ENCODE measurements at places on chromosomes 5 and 9.

DNA sequence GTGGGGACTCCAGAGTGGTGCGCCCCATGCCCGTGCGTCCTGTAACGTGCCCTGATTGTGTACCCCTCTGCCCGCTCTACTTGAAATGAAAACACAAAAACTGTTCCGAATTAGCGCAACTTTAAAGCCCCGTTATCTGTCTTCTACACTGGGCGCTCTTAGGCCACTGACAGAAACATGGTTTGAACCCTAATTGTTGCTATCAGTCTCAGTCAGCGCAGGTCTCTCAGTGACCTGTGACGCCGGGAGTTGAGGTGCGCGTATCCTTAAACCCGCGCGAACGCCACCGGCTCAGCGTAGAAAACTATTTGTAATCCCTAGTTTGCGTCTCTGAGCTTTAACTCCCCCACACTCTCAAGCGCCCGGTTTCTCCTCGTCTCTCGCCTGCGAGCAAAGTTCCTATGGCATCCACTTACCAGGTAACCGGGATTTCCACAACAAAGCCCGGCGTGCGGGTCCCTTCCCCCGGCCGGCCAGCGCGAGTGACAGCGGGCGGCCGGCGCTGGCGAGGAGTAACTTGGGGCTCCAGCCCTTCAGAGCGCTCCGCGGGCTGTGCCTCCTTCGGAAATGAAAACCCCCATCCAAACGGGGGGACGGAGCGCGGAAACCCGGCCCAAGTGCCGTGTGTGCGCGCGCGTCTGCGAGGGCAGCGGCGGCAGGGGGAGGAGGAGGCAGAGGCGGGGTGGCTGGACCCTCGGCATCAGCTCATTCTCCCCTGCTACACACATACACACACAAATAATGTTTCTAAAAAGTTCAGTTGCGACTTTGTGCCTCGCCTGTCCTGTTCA lies 668 bp downstream of the GLIS3 start:
- no peak for ATAC-seq

DNA sequence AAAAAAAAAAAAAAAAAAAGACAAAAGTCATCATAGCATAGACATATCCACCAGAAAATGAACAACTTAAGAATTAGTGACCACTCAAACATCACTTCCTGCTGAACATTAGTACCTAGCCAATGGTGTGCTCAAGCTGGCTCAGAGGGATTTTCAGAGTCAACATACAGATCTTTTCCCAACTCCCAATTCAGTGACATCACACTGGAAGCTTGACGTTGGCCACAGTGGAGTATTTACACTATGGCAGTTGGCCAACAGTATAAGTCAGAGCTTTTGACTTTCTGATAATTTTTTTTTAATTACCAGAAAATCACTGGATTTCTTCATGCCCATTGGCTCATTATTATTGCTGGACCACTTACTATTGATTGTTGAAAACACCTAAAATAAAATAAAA lies 383.5 kb downstream of the ARHGEF28 start:
- no peak for ATAC-seq

- no peak for ATAC-seq
Observed at GRCh38 chr5:59119480-59119879, 536.6 kb downstream of the RAB3C start.

DNA sequence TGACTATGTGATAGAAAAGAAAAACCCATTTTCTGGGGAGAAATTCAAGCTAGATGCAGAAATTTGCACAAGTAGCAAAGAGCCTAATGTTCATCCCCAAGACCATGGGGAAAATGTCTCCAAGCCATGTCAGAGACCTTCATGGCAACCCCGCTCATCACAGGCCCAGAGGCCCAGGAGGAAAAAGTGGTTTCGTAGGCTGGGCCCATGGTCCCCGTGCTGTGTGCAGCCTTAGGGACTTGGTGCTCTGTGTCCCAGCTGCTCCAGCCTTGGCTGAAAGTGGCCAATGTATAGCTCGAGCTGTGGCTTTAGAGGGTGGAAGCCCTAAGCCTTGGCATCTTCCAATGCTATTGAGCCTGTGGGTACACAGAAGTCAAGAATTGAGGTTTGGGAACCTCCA lies 711.2 kb upstream of the ZNF608 start:
- ATAC-seq: no peak

All from stimulated activated memory B cell treated with anti-CD40 and anti-IgM and Interleukin-4, amounts not matched to agents 10 μg/mL and 1 μg/mL and 100 μg/mL, for 72 hours (primary cell).